ENCODE measurements at places on chromosomes 16 and 17.

DNA sequence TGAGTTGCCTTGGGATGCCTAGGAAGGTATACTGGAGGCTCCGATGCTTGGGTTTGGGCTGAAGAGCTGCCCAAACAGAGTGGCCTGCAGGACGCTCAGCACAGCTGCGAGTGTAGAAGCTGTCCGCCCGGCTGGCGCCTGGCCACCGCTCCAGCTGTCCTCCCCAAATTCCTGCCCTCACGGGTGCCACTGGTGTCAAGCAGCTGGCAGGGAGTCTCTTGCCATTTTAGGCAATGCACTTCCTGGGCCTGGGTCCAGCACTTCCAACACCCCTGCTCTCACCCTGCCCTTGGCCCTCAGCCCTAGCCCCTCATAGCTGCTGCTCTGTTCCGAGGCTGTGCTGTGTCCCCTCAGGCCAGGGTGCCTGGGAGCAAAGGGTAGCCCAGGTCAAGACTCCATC, 5.2 kb upstream of the PKMYT1 start:
- no peak for DNase-seq

GRCh38 chr17:83161298-83162034, 82.1 kb downstream of the METRNL start:
- no peak for DNase-seq

DNA sequence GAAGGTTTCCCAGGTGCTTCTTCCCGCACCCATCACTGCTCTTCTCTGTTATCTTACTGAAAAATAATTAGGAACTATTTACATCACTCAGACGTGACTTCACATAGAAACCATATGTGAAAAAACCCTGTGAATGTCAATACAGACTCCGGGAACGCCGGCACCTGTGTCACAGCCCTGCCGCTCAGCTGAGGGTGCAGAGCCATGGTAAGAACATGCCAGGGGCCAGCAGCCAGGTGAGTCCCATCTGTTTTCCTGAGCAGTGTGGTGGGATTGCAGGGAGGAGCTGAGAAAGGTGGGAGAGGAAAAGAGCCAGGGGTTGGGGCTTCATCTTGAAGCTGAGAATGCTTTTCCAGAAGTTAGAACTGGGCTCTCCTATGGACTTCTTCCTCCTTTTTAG, 13.7 kb downstream of the FOXF1 start:
- no peak for DNase-seq

- DNase-seq = peak; percentile 31
Observed at GRCh38 chr17:56593086-56593645, 333 bp upstream of the NOG start.

DNA sequence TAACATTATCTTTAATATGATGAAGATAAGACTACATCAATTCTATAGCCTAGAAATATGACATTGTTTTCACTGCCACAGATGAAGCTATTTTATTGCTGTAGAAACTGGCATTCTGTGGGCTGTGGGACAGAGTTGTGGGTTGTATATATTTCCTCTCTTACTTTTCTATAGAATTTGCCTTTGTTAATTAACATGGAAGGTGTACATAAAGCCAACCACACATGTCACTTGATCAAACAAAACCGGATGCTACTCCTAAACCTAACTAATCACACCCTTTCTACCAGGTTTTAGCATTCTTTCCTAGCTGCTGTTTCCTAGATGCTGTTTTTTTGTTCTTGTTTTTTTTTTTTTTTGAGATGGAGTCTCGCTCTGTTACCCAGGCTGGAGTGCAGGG, 81.2 kb upstream of the ATP2A3 start:
- no peak for DNase-seq

DNA sequence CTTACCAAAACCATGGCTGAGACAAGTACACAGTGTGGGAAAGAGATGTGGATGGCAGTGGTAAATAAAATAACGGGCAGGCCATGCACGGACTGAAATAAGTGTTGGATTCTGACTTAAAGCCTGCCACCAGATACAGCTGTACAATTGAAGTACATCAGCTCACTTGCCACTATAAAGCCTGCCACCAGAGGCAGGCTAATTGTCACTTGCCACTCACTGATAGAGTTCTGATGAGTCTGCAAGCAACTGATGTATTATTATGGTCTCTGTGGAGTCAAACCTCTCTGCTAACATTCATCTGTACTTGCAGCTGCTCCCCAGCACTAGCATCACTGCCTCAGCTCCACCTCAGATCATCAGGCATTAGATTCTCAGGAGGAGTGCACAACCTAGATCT, 93.0 kb downstream of the CYTH1 start:
- DNase-seq = no peak

GRCh38 chr17:70116919-70117318, 41.9 kb downstream of the KCNJ16 start:
- no peak for DNase-seq

DNA sequence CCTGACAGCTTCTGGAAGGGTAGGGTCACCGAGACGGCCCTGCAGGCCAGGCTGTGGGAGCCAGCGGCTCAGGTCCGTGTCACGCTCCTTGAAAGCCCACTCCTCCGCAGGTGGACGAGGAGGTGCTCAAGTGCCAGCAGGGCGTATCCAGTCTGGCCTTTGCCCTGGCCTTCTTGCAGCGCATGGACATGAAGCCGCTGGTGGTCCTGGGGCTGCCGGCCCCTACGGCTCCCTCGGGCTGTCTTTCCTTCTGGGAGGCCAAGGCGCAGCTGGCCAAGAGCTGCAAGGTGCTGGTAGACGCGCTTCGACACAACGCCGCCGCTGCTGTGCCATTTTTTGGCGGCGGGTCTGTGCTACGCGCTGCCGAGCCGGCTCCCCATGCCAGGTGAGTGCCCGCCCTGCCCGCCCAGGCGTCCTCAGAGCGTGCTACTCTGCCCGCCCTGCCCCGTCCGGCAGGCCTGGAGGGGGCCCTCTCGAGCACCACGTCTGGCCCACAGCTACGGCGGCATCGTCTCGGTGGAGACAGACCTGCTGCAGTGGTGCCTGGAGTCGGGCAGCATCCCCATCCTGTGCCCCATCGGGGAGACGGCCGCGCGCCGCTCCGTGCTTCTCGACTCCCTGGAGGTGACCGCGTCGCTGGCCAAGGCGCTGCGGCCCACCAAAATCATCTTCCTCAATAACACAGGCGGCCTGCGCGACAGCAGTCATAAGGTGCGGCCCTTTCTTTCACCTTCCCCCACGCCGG, 1.3 kb downstream of the NAGS start:
- peak; percentile 23 for DNase-seq

- DNase-seq = no peak
Observed at GRCh38 chr17:33324736-33325135, 31.6 kb upstream of the ASIC2 start.

DNA sequence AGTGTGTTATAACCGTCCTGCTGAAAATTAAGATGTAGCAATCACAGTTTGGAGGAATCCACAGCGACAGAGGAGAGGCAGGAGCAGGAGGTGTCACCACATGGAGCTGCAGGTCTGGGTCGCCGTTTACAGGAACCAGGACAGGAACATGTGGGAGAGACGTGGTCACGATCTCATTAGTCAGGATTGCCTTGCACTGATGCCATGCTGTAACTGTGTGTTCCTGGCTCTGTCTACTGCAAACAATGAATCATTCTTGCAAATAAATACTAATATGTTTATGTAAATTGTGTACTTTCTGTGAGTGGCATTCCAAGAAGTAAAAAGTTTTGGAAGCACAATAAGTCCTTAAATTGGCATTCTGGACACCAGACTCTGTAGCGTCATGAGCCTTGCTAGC, 271.8 kb downstream of the CPPED1 start:
- DNase-seq = no peak

DNA sequence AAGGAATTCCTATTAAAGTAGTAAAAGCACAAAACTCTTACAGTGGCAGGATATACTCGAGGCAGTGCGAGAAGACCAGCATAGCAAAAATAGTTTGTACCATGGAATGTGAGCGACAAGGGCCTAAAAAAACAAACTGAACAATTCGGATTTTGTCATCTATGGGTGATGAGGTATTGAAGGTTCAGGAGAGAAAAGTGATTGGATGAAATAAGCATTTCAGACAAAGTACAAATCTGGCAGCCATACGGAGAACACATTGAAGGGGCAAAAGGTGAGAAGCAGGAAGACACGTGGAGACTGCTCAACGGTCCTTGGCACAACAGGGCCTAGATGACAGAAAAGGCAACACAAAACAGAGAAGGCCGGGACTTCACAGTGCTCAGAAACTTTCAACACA, 22.5 kb downstream of the MYH10 start:
- no peak for DNase-seq

GRCh38 chr16:70432723-70433457, 6.0 kb downstream of the ST3GAL2 start:
- DNase-seq = no peak

DNA sequence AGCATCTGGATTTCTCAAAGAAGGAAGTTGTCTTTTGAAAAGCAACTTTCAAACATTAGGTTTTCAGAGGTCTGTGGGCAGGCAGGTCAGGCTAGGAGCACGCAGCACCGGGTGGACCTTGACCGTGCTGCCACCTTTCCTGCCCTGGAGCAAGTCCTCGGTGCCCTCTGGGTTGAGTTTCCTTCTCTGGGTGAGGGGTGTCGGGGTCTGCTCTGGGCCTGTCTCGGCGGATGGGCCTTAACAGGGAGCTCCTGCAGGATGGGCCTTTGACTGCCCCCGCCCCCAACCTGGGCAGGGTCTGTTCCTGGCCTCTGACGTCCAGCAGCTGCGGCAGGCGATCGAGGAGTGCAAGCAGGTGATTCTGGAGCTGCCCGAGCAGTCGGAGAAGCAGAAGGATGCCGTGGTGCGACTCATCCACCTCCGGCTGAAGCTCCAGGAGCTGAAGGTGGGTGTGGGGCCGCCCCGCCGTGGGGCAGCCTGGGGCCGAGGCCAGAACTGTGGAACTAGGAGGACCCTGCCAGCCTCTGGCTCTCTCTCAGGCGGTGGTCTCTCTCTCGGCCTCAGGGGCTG, 8.7 kb downstream of the DEF8 start:
- no peak for DNase-seq

DNA sequence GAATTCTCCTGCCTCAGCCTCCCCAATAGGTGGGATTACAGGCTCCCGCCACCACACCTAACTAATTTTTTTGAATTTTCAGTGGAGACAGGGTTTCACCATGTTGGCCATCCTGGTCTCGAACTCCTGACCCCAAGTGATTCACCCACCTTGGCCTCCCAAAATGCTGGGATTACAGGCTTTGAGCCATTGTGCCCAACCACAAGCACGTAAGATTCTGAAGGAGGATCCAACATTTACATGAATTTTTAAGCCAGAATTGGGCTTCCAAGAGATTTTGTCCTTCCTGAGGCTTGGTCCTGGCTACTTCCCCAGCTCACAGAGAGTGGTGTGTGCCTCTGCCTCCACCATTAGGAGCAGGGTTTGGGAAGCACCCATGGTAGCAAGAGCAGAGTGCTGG, 11.1 kb downstream of the G6PC3 start:
- no peak for DNase-seq

GRCh38 chr16:11621539-11621919, 34.8 kb upstream of the LITAF start:
- no peak for DNase-seq

- DNase-seq = no peak
Observed at GRCh38 chr16:50769-51591, 2.4 kb downstream of the POLR3K start.

DNA sequence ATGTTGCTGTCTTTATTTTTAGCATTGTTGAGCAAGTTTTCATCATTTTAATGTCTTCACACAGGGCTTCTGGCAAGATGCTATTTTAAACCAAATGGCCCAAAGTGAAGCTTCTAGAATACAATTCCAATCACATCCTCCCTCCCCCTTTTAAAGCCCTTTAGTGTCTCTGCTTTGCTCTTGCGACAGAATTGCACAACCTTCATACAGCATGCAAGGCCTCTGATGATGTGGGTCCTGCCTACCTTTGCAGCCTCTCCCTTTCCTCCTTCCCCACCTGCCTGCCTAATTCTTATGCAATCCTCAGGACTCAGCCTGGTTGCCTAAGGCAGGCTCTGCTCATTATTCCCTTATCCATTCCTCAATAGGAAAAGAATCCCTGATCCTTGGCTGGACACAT, 381.7 kb downstream of the SLC39A11 start:
- no peak for DNase-seq

GRCh38 chr17:19262650-19263631, 25.8 kb downstream of the EPN2 start:
- DNase-seq = no peak

GRCh38 chr16:14117051-14117450, 45.9 kb downstream of the MRTFB start:
- DNase-seq = no peak

DNA sequence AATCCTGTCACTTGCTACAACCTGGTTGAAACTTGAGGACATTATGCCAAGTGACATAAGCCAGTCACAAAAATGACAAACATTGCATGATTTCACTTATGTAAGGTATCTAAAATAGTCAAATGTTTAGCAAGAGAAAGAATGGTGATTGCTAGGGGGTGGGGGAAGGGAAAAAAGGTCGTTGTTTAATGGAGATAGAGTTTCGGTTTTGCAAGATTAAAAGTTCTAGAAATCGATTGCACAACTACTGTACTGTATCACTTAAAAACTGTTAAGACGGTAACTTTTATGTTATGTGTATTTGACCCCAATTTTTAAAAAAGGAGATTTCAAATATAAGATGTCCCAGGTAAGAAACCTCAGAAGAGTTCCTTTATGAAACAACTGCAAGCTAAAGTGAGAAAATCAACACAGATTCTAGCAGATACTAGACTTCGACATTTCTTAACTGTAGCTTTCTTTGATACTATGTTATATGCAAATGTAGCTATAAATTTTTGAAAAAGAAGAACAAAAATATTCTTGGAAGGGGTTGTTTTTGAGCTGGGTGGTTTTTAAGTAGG, 5.9 kb downstream of the MEOX1 start:
- no peak for DNase-seq

DNA sequence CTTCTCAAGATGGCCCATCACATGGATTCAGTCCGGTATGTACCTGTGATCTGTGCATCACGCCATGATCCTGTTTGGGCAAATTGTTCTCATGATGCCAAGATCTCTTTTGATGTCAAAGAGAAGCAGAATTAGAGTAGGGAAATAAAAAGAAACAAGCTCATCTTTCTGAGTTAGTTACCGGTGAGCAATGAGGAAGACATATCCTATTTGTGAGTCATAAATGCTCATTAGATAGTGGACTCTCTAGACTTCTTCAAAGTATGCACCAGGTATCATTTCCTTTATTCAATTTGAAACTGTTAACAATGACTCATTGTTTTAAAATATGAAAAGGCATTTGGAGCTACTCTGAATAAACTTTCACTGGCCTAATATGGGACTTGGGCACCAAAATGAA, 8.0 kb upstream of the KRTAP4-12 start:
- no peak for DNase-seq

- no peak for DNase-seq
Observed at GRCh38 chr17:74008196-74008595, 195.3 kb upstream of the RPL38 start.

GRCh38 chr16:14186795-14187221, 115.7 kb downstream of the MRTFB start:
- DNase-seq = no peak
